Smooth muscle cell of trachea (primary cell): ENCODE measurements at places on chromosomes 16 and 17. TPM values are rescaled to one million over a fixed set of nuclear protein-coding genes. Genes with fewer than 3 reads are reported as not detected.

The SPATA22 gene
- total RNA-seq = 1.2 and 2.5 TPM in 2 replicates

The COL1A1 gene
- total RNA-seq = 1,022 and 2,022 TPM in 2 replicates

The MKS1 gene
- total RNA-seq = 13.1 and 19.5 TPM in 2 replicates

The KRTAP4-4 gene
- total RNA-seq = not detected in 2 replicates

The TVP23A gene
- total RNA-seq = not detected in 2 replicates

The SLFN12L gene
- total RNA-seq = 0.15 and 0.17 TPM in 2 replicates

The NQO1 gene
- total RNA-seq = 1,009 and 1,292 TPM in 2 replicates

The RHBDF1 gene
- 60.1 and 80.1 TPM in 2 replicates for total RNA-seq

The RPRML gene
- total RNA-seq = not detected in 2 replicates

The TSPAN10 gene
- total RNA-seq = 2.5 and 2.6 TPM in 2 replicates

The NACA2 gene
- total RNA-seq = not detected in 2 replicates

The WNT3 gene
- total RNA-seq = 0.83 and 1.2 TPM in 2 replicates

The ANKFN1 gene
- not detected in 2 replicates for total RNA-seq

The CLDN7 gene
- total RNA-seq = 4.1 and 6.5 TPM in 2 replicates

The CLEC18B gene
- total RNA-seq = 0.29 and 1.3 TPM in 2 replicates

The RAMP2 gene
- not detected in 2 replicates for total RNA-seq

The PYY gene
- not detected in 2 replicates for total RNA-seq

The EDC4 gene
- 61.5 and 67.2 TPM in 2 replicates for total RNA-seq

The RNF157 gene
- total RNA-seq = 1.7 and 5.1 TPM in 2 replicates

The ENPP7 gene
- not detected in 2 replicates for total RNA-seq

The CBFA2T3 gene
- total RNA-seq = 0.17 TPM in 1 of 2 replicates, not detected in the other

The CCL3 gene
- not detected in 2 replicates for total RNA-seq

The RGS11 gene
- 1.9 and 10.6 TPM in 2 replicates for total RNA-seq

The PDE6G gene
- 0.17 TPM in 1 of 2 replicates, not detected in the other for total RNA-seq

The GPRC5C gene
- total RNA-seq = 2.3 and 4.8 TPM in 2 replicates

The SAMD14 gene
- 0.87 and 2.2 TPM in 2 replicates for total RNA-seq

The PITPNM3 gene
- total RNA-seq = 0.44 and 0.50 TPM in 2 replicates

The HOXB9 gene
- total RNA-seq = under 0.01 TPM in 1 of 2 replicates, not detected in the other

The NPIPB12 gene
- 15.2 and 51.6 TPM in 2 replicates for total RNA-seq

The C16orf86 gene
- 9.6 and 13.7 TPM in 2 replicates for total RNA-seq

The RNPS1 gene
- total RNA-seq = 69.3 and 82.5 TPM in 2 replicates

The UBE2G1 gene
- 29.1 and 33.6 TPM in 2 replicates for total RNA-seq

The RNF222 gene
- total RNA-seq = not detected in 2 replicates

The KRTAP3-3 gene
- total RNA-seq = not detected in 2 replicates

The ACSM5 gene
- 0.17 TPM in 1 of 2 replicates, not detected in the other for total RNA-seq

The EME1 gene
- 0.33 and 10.9 TPM in 2 replicates for total RNA-seq

The TMEM231 gene
- total RNA-seq = 9.3 and 18.4 TPM in 2 replicates

The MYH1 gene
- not detected in 2 replicates for total RNA-seq
